ENCODE measurements at places on chromosomes 7 and 10.

DNA sequence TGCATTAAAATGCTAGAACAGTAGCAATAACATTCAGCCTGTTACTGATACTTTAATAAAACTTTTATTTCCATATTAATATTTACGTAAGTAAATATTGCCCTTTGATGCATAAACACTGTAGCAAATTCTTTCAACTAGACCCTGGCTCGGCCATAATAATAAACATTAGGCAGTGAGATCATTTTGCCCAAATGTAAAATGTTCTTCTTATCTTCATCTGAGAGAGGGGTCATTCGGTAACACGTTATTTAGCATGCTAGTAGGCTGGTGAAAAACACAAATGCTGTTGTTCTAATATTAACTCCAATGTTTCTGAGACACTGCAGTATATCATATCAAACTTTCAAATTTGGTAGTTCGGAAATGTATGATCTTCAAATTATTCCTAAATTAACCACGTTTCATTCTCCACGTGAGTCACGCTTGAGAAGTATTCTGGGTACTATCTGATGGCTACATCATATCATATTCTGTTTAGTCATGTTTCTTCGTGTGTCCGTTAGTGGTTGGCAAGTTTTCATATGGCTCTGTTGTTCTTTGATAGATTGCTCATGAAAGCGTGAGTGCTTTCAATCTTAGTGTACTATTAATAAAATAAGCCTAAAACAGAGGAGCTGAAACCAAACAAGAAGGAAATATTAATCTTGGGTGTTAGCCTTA, 145.8 kb downstream of the NSUN6 start:
- DNase-seq = no peak

DNA sequence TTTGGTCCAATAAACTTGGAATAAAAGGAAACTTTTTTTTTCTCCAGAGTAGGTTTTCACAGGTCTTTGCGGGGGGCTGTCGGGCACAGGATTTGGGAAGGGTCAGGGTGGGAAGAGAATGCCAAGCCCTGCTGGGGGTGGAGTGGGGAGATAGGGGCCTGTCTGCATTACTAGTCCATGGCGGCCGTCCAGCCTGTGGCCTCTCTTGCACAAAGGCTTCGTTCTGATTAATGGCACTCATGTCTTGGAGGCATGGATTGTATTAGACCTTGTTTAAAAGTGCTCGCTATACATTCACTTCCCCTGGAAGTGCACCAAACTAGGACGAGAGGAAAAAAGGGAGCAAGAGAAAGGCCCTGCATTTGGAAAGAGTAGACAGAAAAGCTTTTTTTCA, 37.2 kb downstream of the LRMDA start:
- no peak for DNase-seq

GRCh38 chr10:2279711-2280110, 542.4 kb upstream of the ADARB2 start:
- no peak for DNase-seq

DNA sequence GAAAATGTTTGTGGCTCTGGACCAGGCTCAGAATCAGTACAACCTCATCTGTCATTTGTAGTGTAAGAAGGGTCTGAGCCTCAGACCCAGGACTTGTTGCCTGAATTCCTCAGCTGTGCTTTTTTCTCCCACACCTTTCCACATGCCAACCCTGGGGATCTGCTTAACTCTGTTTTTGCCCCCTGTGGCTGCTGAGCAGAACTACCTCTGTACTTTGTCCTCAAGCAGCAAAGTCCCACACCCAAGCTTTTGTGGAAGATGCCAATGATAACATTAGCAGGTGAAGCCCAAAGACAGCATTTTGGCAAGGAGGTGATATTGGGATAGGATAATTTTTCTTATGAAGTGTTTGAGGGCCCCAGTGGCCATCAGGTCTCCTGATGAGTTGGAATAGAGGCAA, 5.8 kb upstream of the CYP2C18 start:
- DNase-seq = no peak

DNA sequence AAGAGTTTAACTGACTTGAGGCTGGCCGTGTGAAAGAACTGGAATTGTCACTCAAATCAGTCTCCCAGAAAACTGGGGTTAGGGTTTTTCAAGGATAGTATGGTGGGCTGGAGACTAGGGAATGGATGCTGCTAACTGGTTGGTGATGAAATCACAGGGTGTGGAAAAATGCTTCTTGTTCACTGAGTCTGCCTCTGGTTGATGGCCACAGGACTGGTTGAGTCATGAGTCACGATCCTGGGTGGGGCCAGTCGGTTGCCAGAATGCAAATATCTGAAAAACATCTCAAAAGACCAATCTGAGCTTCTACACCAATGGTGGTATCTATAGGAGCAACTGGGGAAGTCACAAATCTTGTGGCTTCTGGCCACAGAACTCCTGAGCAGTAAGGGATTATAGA, 16.3 kb upstream of the BAMBI start:
- DNase-seq = no peak

DNA sequence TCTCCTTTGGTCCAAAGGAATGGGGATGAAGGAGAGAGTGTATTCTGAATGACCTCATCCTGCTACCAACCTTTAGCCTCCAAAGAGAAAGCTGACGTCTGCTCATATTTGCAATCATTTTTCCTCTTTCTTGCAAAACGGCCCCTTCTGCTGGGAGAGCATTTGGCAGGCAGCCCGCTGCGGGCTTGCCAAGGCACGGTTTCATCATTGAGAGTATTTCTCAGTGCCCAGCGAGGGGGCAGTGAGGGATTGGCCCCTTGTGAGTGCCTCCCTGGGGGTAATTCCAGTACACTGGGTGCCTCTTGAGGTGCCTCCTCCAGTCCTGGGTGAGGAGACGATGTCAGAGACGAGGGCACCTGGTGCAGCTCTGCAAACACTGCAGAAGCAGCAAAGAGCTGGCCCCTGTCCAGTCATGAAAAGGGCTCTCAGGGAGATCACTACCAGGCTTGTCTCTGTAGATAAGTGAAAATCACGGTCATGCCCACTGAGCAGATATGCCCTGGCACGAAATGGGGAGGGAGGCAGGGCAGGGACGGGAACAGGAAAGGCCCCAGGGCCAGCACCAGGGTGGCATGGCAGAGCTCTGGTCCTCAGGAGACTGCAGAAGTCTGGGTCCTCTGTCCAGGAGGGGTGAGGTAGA, 48.7 kb upstream of the SHH start:
- no peak for DNase-seq
